ENCODE measurements at places on chromosomes 1 and 21.

GRCh38 chr1:241999026-241999425 lies at the start of gene MAP1LC3C:
MAP1LC3C (minus strand) TSS chr1:241999098; CDS start chr1:241999008, 90 bp downstream.
- no peak for DNase-seq

- DNase-seq: no peak
Measured at GRCh38 chr1:34621916-34622315, 132.9 kb upstream of the GJB5 start.

GRCh38 chr1:166988974-166989515 lies at the start of gene MAEL:
MAEL (plus strand) TSS chr1:166989280; CDS start chr1:166989353, 73 bp downstream.
- no peak for DNase-seq

DNA sequence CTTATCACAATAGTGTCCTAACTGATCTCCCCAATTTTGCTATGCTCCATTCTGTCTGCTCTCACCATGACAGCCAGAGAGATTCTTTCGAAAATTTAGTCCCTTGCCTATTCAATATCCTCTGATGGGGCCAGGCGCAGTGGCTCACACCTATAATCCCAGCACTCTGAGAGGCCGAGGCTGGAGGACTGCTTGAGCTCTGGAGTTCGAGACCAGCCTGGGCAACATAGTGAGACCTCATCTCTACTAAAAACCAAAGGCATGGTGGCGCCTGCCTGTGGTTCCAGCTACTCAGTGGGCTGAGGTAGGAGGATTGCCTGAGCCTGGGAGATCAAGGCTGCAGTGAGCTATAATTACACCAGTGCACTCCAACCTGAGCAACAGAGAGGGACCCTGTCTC lies 16.1 kb upstream of the PDZK1IP1 start:
- DNase-seq: no peak

GRCh38 chr1:147579532-147579931 lies 38.2 kb downstream of the BCL9 start:
- DNase-seq: no peak

DNA sequence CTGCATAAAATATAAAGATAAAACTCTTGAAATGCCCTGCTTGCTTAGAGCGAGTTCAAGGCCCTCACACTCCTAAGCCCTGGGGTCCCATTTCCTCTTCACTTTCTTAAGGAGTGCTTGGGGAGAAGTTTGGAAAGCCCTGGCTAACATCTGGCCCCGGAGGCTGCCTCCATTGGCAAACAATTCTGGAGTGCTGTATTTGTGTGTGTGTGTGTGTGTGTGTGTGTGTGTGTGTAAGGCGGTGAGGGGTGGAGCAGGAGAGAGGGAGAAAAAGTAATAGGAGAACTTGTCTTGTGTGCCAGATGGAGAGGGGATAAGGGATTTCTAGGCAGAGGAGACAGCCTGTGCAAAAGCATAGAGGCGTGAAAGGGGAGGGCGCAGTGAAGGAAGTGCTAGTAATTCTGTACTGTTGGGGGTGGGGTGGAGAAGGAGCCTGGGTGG lies 578 bp upstream of the TRIM62 start:
- peak; percentile 68 for DNase-seq

DNA sequence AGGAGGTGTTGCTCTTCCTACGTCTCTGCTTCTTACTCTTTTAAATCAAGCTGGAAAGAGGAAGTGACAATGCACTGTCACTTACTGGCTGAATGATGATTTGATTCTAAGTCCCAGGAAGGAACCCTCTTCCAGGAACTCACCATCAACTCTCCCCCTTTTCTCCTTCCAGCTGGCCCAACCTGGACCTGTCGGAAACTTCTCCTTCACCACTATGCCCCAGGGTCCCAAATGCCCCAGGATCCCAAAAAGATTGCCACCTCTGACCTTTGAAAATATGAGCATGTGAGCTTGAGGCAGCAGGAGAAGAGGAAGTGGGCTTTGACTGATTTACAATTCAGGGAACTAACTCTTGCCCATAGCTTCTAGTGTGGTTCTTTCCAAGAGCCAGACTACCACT lies 5.3 kb upstream of the ADAMTS5 start:
- no peak for DNase-seq

GRCh38 chr1:182784556-182785171 lies 4.9 kb upstream of the NPL start:
- DNase-seq: peak; percentile 79

GRCh38 chr1:67345556-67345955 lies 37.9 kb downstream of the IL12RB2 start:
- DNase-seq: no peak

- DNase-seq: no peak
Measured at GRCh38 chr1:66132324-66132723, 339.6 kb downstream of the PDE4B start.

GRCh38 chr21:37208056-37208721 lies 58.9 kb downstream of the VPS26C start:
- no peak for DNase-seq

GRCh38 chr1:232611834-232612233 lies 18.1 kb downstream of the SIPA1L2 start:
- DNase-seq: no peak

- DNase-seq: no peak
Measured at GRCh38 chr1:18640228-18641004, 9.8 kb downstream of the PAX7 start.

DNA sequence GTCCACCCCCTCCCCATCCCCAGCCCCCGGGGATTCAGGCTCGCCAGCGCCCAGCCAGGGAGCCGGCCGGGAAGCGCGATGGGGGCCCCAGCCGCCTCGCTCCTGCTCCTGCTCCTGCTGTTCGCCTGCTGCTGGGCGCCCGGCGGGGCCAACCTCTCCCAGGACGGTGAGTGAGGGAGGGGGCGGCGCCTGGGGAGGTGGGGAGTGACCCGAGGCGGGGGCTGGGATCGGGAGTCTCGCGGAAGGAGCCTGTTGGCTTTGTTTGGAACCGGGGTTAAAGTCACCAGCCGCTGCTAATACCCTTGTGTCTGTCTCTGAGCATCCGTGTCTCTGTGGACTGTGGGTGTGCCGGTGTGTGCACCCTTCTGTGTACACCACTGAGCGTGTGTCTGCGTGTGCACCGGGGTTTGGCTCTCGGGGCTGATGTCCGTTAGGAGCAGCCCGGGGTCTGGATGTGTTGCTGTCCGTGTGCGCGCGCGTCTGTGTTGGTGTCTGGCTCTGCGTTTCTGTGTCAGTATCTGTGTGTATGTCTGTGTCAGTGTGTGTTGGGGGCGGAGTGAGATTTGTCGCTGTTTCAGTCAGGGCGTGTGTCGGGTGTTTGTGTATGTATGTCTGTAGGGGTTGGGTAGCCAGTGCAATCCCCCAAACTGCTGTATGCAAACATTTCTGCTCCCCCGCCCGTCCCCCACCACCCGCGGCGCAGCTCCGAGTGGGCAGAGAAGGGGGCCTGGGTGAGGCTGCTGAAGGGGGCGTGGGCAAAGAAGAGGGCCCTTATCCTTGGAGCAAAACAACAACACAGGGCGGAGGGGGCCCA lies 480 bp downstream of the CADM3 start:
- no peak for DNase-seq

DNA sequence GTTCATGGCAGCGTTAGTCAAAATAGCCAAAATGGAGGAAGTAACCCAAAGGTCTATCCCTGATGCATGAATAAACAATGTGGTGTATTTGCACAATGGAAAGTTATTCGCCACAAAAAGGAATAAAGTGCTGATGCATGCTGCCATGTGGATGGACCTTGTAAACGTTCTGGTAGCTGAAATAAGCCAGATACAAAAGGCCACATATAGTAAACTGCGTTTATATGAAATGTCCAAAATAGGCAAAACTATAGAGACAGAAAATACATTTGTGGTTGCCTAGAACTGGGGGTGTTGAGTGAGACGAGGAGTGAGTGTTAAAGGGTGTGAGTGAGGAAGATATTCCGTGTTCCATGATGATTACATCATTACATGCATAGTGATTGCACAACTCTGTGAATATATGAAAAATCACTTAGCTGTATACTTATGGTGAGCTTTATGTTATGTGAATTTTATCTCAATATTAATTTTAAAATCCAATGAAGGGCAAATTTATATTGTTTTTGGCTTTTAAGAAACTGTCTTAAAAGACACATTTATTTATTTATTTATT lies 321.3 kb downstream of the KIF26B start:
- no peak for DNase-seq

DNA sequence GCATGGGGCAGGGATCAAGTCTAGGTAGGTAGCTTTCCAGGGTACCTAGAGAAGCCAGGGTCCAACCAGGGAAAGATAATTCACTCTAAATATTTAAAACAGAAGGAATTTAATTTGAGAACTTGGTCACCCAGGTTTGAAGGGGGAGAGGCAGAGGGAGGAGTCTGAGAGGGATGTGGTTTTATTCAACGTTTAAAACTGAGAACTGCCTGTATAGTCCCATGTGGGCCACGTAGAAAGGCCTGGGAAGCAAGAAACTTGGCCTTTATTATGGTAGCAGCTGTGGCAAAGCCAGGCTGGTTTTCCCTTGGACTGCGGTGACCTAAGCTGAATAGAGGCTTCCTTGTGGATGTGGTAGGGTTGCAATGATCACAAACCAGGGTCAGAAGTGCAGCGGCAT lies 42.0 kb upstream of the DUSP10 start:
- DNase-seq: peak; percentile 20

GRCh38 chr1:221263831-221264767 lies 384.9 kb downstream of the HLX start:
- peak; percentile 50 for DNase-seq

DNA sequence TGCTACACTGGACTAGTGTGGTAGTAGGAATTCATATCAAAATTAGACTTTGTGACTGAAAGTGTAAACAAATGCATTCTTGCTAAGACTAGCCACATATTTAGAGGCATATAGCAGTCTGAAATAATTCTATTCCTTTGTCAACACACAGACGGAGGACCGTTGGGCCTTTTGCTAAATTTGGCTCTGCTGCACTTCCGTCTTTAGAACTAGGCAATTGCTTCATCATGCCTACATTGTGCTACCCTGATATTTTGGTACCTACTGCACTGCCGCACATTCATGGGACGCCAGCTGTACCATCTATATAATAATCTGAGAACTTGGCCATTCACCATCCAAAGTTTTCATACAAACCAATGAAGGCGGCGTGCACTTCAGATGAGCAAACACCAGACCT lies 346.8 kb downstream of the KIF26B start:
- no peak for DNase-seq

DNA sequence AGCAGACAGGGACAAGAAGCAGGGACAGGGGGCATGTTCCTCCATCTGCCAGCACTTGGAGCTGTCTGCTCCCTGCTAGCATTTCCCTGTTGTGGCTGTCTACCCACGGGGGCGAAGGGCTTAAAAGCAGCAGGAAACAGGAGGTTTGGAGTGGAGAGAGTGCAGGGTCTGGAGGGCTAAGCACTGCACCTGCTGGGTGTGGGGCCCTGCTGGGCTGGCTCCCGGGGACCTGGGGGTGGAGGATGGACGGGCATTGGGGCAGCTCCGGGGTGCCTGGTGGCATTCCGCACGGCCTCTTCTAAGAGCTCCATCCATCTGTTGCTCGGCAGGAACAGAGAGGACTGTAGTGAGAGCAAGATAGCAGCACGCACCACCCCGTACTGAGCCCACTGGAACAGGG lies 21.2 kb downstream of the LRRC71 start:
- DNase-seq: no peak

DNA sequence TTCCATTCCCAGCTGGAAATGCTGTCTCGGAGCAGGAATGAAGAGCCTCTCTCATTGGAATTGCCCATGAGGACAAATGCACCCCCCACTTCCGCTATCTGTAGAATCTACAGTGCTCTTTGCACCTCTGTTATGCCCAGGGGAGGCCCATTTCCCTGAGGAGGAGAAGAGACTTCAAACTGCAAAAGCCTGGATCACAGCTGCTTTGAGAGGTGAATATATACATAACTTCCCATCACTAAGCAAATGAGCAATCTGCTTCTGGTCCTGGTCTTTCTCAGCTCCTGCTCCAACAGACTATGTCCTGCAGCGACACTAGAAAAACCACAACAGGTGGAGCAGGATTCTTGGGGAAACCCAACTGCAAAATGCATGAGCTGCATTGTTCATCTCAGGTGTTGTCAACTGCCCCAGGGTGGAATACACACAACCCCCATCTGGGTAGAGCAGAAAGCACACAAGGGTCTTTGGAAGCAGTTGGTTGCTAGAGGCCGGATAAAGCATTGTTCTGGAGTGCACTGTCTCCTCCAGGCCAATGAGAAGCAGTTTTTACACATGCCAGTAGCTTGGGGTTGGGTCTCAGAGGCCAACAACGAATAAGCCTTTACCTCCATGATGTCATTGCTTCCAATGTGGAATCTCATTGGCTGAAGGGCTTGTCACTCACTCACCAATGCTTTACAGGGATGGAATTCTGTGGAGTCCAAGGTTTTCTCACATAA lies 67.7 kb upstream of the RAB4A start:
- DNase-seq: peak; percentile 75

DNA sequence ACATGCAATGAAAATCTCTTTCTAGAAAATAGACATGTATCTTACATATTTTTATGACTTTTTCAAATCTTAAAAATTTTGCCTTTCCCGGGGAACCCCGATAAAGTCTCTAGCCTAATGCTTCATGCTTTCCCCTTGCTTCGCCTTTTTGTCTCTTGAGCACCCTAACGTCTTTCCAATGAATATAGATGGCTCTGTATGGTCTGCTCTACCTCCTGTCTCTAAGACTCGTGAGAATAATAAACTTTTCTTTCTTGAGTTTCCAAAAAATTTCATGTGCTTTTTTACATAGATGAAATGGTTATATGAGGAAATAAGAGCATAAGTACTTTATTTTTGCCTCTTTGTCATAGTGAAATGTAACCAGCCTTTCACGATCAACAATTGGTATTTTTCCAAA lies 202.6 kb downstream of the PDE4B start:
- no peak for DNase-seq

- DNase-seq: no peak
Measured at GRCh38 chr21:38773099-38774061, 32.3 kb upstream of the ETS2 start.

DNA sequence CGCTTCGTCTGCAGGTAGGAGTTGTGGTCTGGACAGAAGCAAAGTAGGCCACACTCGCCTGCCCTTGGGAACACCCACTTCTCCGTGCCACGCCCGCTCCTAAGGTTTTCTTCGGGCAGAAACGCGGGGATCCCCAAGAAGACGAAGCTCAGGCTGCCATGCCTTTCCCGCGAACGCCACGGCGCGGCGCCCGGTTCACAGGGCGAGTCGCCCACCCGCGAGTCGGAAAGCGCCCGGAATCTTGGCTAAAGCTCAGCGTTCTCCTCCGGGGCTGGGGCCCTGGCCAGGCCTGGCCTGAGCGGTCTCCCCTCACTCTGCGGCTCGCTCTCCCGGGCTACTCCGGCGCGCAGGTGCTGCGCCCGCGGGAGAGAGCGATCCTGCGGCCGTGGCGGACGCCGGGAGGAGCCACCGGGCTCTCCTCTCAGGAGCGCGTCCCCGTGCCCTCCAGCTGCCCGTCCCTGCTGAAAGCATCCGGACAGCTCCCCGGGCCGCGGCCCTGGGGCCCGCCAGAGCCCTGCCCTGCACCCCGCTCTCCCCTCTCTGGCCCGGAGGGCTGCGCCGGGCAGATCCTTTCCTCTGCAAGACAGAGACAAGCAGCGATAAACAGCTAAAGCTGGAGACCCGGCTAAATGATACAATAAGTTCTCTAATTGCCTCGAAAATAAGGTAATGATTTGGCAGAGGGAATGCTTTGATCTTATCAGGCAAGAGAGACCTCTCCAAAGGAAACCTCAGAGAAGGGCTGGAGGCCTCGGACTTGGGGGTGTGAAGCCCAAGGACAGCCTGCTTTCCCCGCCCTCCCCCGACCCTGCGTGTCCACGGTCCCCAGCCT lies 6.7 kb upstream of the WNT2B start:
- DNase-seq: peak; percentile 6

GRCh38 chr1:213737398-213738035 lies 250.3 kb upstream of the PROX1 start:
- DNase-seq: no peak

- no peak for DNase-seq
Measured at GRCh38 chr21:29396951-29397455, 98.3 kb downstream of the BACH1 start.

- DNase-seq: no peak
Measured at GRCh38 chr1:154968731-154969130, 1.8 kb downstream of the SHC1 start.

All from NCI-H446 (cell line).